ENCODE measurements at places on chromosomes 12 and 14. TPM values are rescaled to one million over a fixed set of nuclear protein-coding genes. Genes with fewer than 3 reads are reported as not detected.

CLEC6A gene
- polyA plus RNA-seq = 0.11 TPM

RNASE7 gene
- 0.42 TPM for polyA plus RNA-seq

REC8 gene
- 64.2 TPM for polyA plus RNA-seq

APOF gene
- polyA plus RNA-seq = 0.13 TPM

TMEM63C gene
- polyA plus RNA-seq = 0.81 TPM

PRIMA1 gene
- 1.1 TPM for polyA plus RNA-seq

IL26 gene
- polyA plus RNA-seq = not detected
